ENCODE measurements at places on chromosomes 5 and 9. TPM values are rescaled to one million over a fixed set of nuclear protein-coding genes. Genes with fewer than 3 reads are reported as not detected.
A peak's percentile ranks its signal among the peaks of the same experiment; 100 is the strongest.

DNA sequence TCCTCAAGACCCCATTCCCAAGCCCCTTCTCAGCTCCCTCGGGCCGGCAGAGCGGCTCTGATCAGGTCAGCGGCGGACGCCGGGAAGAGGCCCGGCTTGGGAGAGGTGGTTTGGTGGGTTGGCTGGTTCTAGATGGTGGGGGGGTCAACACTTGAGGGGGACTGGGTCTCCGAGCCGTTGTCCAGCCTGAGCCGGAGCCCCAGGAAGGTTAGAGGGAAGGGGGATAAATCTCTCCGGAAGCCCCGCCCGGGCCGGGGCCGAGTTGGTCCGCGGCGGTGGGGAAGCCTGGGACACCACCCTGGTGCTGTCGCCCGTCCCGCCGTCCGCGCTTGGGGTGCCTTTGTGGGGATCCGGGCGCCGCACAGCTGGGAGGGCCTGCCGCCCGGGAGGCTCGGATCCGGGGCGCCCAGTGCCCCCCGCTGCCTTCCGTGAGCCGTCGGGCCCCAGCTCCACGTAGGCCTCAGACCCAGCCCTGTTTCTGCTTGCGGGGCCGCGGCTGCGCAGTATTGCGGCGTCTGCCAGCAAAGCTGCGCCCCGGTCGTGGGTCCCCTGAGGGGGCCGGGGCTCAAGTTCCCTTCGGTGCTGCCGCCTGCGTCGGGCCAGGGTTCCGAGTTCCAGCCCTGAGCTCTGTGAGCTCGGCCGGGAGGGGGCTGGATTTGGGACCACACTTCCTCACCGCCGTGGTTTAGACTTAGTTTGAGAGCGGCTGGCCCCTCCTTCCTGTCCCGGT, 542 bp upstream of the TRIM52 start:
- DNase-seq, result peak; percentile 83

DNA sequence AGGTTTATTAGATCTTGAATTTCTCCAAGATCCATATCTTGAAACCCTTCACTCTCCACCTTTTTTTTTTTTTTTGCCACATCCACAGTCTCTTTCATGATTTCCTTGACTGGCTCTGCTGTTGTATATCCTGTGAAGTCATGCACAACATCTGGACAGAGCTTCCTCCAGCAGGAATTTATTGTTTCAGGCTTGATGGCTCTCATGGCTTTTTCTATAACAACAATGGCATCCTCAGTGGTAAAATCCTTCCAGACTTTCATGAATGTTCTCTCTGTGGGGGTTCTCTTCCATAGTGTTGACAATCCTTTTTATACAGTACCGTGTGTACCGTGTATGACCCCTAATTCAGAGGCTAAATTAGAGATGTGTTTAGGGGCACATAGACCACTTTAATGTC, 24.0 kb downstream of the RANBP17 start:
- DNase-seq, result no peak

GRCh38 chr9:11992866-11993265, 700.3 kb upstream of the TYRP1 start:
- no peak for DNase-seq

DNA sequence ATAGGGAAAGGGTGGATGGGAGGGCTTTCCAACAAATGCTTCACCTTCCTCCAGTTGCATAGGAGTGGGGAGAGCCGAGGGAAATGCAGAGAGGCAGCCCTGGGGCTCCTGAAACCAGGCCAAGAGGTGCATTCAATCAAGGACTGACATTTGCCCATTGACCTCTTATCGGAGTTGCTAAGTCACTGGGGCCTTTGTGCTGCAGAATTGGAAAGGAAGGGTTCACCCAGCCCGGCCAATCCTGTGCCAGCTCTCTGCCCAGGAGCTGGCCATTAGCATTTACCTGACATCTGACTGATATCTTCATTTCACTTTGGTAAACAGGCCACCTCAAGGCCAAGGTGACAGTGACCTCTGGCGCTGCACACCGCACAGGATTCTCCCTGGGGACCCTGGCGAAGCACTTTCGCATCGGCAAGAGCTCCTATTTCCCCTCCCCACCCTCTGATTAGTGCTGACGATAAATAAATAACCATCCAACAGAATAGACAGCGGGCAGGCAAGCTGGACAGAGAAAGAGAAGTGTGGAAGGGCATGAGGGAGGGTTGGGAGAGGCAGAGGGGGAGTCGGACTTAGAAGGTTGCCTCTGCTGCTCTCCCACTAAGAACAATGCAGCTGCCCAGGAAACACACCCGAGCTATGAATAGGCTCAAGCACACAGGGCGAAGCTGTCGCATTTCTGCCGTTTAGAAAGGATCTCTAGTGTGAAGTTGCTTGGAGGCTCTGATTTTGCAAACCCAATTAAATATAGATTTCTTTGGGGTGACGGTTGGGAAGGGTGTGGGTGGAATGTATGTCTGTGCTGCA, 57.0 kb upstream of the BOD1 start:
- DNase-seq, result no peak

DNA sequence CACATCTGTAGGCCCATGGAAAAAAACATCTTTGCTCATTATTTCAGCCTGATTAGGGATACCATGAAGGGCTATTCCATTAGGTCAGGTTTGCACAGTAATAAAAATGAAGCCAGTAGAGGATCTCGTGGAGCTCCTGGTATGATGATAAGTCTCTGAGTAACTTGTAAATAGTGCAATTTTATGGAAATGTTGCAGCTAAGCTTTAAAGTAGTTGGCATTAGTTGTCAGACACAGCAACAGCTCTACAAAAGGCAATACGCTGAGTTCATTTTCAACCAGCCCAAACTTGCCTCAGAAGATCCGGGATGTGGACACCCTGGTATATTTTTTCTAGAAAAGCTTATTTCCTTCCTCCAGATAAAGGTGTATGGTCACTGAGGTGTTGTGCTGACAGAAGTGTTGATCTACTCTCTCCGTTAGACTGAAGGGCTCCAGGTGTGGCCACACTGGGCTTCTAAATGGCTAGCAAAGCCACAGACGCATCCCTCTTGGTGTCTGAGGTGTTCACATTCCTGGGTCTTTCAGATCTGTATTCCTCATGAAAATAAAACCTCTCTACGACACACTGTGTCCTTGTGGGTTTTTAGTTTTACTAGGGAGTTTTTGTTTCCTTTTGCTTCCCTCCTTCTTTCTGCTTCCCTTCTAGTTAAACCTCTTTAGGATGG, 141.6 kb downstream of the GHR start:
- no peak for DNase-seq

DNA sequence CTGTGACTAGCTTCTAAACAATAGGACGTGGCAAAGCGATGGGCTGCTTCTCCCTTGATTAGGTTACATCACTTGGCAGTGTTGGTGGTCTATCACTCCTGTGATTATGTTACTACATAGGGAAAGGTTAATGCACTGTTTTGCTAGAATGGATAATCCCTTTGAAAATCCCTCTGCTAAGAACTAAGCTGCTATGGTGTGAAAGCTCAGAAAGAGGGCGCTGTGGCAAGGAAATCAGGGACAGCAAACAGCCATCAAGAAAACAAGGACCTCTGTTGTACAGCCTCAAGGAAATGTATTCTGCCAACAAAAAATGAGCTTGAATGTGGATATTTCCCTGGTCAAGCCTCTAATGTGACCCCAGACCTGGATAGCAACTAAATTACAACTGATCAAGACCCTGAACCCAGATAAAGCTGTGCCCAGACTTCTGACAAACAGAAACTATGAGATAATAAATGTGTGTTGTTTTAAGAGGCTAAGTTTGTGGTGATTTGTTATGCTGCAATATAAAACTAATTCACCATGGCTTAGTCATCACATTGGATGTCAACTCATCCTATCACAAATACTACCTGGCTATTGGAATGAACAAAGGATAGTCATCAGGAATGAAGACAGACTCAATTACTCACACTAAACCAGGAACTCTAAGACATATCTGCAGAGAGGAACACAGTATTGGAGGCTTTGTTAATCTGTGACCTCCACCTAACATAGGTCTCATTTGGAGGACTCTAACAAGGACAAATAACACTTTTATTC, 1215.9 kb downstream of the EFNA5 start:
- no peak for DNase-seq

The TXNDC8 gene
- not detected for total RNA-seq

DNA sequence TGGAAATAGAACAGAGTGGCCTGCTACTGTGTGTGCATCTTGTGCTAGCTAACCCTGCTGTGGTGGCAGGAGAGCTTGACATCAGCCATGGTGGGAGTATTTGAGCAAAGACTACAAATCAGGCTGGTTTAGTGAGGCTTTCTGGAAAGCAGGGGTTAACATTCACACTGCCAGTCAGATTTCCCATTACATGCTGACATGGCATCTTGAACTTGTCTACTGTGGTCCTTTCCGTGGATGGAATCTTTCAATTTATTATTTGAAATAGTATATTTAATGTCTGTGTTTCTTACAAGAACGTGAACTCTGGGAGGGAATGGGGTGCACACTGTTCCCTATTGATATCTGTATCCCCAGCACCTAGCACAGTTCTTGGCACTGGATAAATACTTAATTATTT, 60.8 kb downstream of the GCNT4 start:
- DNase-seq, result no peak

DNA sequence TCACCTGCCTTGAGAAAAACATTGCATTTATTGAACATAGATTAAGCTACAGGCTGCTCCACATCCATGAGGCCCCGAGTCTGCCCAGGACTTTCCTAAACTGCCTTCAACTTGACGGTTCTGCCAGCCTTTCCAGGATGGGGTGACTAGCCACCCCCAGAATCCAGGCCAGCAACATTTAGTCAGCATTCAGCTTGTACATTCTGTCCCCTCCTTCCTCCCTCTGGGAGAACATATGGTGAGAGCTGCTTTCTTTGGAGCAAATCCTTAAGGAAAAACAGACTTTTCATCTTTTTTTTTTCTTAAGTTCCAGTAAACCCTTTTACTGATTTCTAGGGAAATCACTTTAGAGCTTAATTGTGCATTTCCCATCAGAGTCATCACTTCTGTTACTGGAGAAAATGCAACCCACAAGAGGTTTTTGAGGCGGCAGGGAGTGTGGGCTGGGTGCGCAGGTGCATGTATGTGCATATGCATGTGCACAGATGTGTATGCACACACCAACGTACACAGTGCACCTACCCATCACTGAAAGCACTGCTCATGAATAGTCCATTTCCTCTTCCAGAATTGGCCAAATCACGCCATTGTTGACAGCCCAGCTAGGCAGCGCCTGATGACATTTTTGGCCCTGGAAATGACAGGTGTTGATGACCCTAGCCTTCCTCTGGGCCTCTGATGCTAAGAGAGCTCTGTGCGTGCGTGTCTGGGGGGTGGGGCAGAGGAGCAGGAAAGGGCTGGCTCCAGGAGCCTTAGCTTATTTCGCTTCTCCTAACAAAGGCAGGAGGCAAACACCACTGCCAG, 145.6 kb downstream of the HSD17B3 start:
- DNase-seq, result peak; percentile 40

DNA sequence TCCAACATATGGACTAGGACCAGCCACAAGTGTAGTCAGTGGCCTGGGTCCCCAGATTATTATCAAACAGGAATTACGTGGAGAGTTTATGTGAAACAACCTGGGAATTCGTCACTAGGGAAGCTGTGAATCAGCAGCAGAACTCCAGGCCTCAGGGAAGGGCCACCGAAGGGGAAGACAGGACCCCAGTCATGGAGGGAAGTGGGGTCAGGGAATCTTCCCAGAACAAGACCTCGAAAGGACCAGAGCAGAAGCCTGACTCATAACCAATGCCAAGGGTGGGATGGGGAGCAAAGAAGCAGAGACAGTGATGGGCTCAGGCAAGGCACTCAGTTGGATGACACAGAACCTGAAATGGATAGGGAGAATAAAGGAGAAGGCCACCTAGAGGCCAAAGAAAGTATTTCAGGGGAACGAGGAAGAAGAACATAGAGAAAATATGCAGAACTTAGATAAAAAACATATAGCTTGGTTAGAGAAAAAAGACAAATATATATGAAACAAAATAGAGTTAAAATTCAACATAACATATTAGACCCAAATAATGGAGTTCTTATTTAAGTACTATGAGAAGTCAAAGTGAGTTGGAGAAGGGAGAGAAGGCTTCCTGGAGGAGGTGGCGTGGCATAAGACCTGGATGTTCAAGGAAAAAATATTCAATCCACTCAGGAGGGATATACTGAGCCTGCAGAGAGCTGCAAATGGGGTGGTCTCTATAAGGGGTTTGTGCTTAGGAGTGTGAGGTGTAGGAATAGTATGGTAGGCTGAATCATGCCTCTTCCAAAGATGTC, 66.7 kb upstream of the CAST start:
- no peak for DNase-seq

- no peak for DNase-seq
These were observed 20.8 kb downstream of the DCANP1 start for GRCh38 chr5:135426102-135427082.

GRCh38 chr9:132578367-132578932, 4.0 kb upstream of the BARHL1 start:
- no peak for DNase-seq

GRCh38 chr9:133264235-133264764, 10.7 kb downstream of the ABO start:
- no peak for DNase-seq

The DDX41 gene
- 53.5 TPM for total RNA-seq

DNA sequence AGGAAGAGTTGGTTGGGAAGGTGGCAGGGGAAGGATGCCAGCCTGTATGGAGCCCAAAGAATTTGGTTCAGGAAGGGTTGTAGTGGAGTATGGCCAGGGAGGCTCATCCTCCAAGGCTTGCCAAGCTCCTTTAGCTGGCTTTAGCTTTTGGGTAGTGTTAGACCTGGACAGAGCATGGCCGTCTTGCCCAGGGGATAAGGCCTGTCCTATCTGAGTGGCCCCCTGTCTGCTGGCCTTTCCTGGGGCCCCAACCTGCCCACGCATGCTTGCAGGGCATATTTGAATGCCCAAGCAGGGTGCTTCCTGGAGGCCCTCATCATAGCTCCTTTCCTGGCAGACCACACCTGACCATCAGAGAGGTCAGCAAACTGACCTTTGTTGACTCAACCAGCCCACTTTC, 227.7 kb downstream of the CDH12 start:
- no peak for DNase-seq

GRCh38 chr5:446883-447263, 3.9 kb downstream of the EXOC3 start:
- peak; percentile 15 for DNase-seq

- DNase-seq, result no peak
These were observed 67.6 kb downstream of the GHR start for GRCh38 chr5:42490831-42491230.

DNA sequence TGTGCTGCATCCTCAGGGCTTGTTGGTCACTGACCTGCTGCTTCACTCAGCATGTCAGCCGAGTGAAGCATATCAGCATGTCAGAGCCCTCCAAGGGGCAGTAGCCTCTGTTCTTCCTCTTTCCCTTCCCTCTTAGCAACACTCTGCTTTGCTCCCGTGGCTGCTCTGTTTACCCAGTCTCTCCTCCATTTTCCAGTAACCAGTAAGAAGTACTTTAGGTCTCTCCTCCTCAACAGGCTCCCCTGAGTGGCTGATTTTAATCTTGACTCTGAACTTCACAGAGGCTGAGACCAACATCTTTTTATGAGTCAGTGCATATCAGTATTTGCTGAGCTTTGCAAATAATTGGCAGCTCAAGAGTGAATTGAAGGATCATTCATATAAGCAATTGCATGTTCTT, 18.6 kb upstream of the ADRB2 start:
- DNase-seq, result no peak

- DNase-seq, result no peak
These were observed 75.1 kb upstream of the ATG10 start for GRCh38 chr5:81896764-81897163.

The PCDHA11 gene
- total RNA-seq, result 0.29 TPM

All from left cardiac atrium (tissue), 4 donors.